ENCODE measurements at places on chromosomes 13 and 19. TPM values are rescaled to one million over a fixed set of nuclear protein-coding genes. Genes with fewer than 3 reads are reported as not detected.

- DNase-seq, result no peak
Measured at GRCh38 chr13:112071723-112072533, 5.0 kb downstream of the SOX1 start.

DNA sequence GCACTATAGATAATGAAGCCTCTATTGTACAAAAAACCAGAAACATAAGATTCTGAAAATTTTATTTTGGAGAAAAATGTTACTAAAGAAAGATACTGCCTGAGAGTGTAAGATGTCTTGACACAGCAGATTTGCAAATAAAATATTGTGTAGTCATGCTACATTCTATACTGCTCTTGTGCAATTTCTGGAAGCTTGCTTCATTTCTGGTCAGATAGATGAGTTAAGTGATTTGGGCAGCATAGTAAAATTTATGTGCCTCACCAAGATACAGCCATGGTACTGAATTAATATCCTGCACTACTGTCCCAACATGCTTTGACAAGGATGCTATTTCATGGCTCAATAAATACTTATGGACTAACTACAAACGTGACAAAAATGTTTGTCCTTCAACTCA, 55.1 kb upstream of the STARD13 start:
- DNase-seq, result peak; percentile 73

Gene ETFB
- 72.2 TPM for total RNA-seq

GRCh38 chr13:85314686-85315085, 484.5 kb downstream of the SLITRK6 start:
- DNase-seq, result no peak

- peak; percentile 15 for DNase-seq
Measured at GRCh38 chr13:79869326-79869725, 388.4 kb downstream of the NDFIP2 start.

Gene TEX26
- under 0.01 TPM for total RNA-seq

DNA sequence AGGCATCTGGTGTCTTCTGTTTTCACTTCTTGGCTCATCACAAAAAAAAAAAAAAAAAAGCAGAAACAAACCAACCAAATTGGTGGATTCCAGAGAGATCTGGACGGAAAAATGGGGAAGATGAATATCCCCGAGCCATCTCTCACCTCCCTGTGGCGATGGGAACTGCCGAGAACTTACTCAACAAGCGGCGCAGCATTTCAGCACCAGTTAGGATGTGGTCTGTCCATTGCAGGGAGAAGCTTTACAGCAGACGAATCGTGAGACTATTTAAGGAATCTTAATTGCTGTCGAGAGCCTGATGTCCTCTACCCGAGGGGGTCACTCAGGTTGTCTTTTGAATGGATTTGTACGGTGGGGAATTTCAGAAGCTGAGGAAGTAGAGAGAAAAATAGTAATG, 17.3 kb upstream of the KDM4B start:
- no peak for DNase-seq

- peak; percentile 62 for DNase-seq
Measured at GRCh38 chr13:97030705-97031452, 36.6 kb upstream of the OXGR1 start.

Gene CYP4F22
- not detected for total RNA-seq

GRCh38 chr19:48900477-48901406, 630 bp downstream of the NUCB1 start:
- DNase-seq, result peak; percentile 59

- no peak for DNase-seq
Measured at GRCh38 chr19:7744871-7745650, 2.3 kb downstream of the CD209 start.

Gene PSG3
- total RNA-seq, result under 0.01 TPM

DNA sequence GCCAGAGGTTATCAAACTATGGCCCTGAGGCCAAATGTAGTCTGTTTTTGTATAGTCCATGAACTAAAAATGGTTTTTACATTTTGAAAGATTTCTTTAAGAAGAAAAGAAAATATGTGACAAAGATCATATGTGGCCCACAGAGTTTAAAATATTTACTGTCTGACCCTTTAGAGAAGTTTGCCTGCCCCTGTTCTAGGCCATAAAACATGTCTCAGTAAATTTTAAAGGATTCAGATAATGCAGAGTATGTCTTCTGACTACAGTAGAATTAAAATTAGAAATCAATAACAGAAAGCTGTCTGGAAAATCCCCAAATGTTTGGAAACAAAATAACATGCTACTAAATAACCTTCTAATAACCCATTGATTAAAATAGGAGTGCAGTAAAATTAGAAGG, 86.3 kb downstream of the KCNRG start:
- DNase-seq, result no peak

- DNase-seq, result no peak
Measured at GRCh38 chr19:56821675-56822074, 18.9 kb downstream of the PEG3 start.

DNA sequence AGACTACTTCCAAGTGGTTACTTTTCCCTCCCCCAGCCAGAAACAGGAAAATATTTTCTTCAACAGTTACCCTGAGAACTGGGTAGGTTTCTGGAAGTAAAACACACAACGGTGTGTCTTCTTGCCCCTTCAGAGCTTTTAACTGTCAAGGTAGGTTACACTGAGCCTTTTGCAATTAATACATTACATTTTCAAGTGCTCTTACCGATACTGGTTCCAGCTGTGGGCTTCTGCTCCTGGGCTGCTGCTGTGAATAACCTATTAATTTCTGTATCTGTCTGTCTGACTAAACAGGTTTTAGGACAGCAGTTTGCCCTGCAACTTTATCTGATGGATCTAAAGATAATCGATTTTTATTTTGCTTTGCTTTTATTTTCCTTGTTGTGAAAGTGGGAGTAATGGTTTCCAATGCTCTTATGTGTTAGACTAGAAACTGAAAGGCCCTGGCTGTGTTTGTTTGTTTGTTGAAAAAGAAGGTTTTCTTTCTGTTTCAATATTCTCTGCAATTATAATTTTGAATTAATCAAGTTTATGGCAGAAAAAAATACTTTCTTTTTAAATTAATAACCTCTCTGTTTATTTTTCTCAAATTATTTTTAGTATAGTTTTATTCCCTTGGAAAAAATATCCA, 196.7 kb upstream of the SLITRK6 start:
- DNase-seq, result no peak

Gene DKKL1
- 0.32 TPM for total RNA-seq

GRCh38 chr13:110246530-110246929, 60.4 kb downstream of the COL4A1 start:
- peak; percentile 89 for DNase-seq

- DNase-seq, result peak; percentile 88
Measured at GRCh38 chr19:9958379-9958821, 22.1 kb upstream of the OLFM2 start.

DNA sequence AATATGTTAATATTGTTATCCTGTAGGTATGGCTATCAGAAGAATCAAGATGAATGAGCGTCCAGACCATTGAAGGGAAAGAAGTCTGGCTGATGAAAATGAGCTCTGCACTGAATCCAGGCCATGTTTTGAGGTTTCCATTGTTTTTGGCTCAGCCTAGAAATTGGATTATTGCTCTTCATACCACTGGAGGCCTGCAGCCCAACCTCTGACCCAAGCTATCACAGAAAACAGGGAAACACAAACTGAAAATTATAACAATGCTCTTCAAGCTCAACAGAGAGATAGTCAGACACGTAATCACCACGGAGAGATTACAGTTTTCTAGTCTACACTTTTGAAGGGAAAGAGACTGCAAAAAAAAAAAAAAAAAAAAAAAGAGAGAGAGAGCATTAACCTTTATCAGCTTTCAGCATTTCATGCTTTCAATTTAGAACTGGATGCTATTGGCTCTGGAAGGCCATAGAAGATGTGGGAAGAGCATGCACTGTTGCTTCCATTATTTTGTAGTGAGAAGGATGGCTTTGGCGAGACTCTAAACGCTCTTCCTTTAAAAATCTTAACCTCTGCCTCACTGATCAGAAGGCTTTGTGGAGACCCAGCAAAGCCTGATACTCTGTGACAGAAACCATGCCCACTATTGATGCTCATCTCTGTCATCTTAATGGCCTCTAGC, 10.8 kb downstream of the EDNRB start:
- DNase-seq, result no peak

Gene KLK3
- not detected for total RNA-seq

All from fibroblast of villous mesenchyme (primary cell).